COR-L47 (cell line): ENCODE measurements at places on chromosomes 13 and 19.

DNA sequence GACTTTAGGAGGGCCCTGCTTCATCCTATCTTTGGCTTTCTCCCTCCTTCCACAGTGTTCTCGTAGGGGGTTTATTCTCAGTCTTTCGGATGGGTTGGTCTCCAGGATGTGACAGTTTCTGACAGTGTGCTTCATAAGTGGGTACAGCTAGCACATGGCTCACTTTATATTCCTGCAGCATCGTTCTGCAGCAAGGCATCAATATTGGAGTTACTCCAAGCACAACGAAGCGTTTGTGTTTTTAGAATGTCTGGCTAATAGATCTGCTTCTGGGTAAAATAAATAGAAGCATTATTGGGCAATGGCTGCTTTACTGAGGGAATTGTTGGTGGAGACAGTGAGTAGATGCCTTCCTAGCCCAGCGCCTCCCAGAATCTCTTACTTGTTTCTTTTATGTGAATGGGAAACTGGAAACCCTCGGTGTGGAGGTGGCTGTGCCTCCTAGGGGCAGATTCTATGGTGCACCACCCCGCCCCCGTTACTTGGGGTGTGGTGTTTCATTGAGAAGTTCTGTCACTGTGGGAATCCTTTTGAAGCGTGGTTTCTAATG is 2.0 kb downstream of the FARP1 start:
- DNase-seq: peak; percentile 59

GRCh38 chr13:107421951-107422350 is 793.4 kb downstream of the LIG4 start:
- no peak for DNase-seq

DNA sequence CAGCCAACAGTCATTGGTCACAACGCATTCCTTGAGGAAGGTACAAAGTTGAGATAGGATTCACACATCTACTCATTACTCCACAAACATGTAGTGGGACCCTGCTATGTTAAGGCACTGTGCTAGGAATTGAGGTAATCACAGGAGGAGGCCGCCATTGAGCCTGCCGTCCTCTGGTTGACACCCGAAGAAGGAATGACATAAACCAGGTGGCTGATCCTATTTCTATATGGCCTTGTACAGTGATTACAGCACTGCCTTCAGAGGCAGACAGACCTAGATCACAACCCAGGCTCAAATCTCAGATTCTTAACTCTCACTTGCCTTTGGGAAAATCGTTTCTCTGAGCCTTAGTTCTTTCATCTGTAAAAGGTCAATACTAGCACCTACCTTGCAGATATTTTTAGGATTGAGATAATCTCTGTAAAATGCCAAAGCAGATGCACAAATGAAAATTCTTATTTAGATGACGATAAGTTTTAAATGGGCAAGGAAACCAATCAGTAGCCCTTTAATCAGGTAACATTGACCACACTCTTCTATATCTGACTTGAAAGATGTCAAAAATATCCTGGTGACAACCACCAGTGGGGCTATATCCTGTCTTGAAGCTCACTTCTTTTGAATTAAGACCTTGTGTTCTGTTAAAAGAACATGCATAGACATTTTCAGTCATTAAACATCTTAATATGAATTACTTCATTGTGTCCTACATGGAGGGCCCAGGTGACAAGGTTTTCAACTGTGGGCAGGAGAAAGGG is 251.6 kb downstream of the KCTD12 start:
- DNase-seq: no peak

- no peak for DNase-seq
Observed at GRCh38 chr13:110396913-110397381, 89.9 kb downstream of the COL4A2 start.

DNA sequence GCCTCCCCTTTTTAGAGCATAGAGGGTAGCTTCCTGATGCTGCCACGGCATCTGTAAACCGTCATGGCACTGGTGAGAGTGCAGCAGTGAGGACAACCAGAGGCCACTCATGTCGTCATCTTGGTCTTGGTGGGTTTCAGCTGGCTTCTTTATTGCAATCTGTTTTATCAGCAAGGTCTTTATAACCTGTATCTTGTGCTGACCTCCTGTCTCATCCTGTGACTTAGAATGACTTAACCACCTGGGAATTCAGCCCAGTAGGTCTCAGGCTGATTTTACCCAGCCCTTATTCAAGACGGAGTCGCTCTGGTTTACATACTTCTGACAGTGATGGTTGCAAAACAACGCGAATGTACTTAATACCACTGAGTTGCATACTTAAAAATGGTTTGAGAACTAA is 14.4 kb upstream of the FBN3 start:
- no peak for DNase-seq

DNA sequence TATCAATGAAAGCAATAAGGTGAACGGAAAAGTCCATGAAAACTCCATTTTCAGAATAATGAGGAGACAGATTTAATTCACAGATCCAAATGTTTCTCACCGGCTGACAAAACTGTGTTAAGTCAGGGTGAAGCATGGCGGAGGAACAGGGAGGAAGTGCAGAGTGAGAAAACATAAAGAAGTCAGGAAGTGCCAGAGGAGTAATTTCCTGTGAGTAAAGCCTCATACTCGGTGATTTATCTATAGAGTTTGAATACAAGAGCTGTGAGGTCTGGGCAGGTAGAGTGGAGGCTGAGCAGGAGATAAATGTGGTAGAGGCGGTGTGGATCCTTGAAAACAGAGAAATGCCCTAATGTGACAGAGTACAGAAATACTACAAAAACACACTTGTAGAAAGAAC is 11.4 kb downstream of the CARD8 start:
- no peak for DNase-seq

GRCh38 chr13:33479105-33479504 is 193.6 kb upstream of the STARD13 start:
- DNase-seq: no peak

DNA sequence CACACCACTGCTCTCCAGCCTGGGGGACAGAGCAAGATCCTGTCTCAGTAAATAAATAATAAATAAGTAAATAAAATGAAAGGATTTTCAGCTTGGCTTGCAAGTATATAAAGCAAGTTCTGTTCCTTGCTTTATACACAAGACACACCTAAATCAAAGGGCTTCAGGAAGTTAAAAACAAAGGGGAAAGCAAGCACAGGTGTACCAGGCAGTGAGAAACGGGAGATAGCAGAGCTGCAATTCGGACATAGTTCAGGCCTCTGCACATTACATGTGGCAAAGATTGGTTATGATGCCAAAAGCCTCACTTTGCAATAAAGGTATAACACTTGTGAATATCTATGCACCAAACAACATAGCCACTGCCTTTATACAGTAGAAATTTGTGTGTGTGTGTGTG is 47.5 kb downstream of the MYO9B start:
- DNase-seq: no peak

- no peak for DNase-seq
Observed at GRCh38 chr19:3769494-3769893, 2.5 kb downstream of the RAX2 start.

GRCh38 chr13:22773465-22773864 is 407.3 kb upstream of the SGCG start:
- DNase-seq: no peak

- DNase-seq: no peak
Observed at GRCh38 chr19:49362048-49362928, at the start of gene TEAD2. TEAD2 (minus strand) TSS chr19:49362416; CDS start chr19:49360075, 2,341 bp downstream.

- peak; percentile 84 for DNase-seq
Observed at GRCh38 chr13:103883164-103883563, 816.9 kb upstream of the SLC10A2 start.

GRCh38 chr13:69450245-69450644 is 657.4 kb upstream of the ATXN8OS start:
- no peak for DNase-seq

GRCh38 chr13:80979035-80979641 is 638.2 kb upstream of the SPRY2 start:
- peak; percentile 58 for DNase-seq

GRCh38 chr13:62908321-62908720 is 1492.7 kb upstream of the PCDH20 start:
- DNase-seq: no peak

- no peak for DNase-seq
Observed at GRCh38 chr13:25415241-25415640, 43.5 kb downstream of the ATP8A2 start.

GRCh38 chr13:70723732-70724131 is 615.5 kb upstream of the KLHL1 start:
- DNase-seq: peak; percentile 5

GRCh38 chr19:10797541-10798256 is 38.3 kb downstream of the TMED1 start:
- no peak for DNase-seq

GRCh38 chr13:109309625-109310363 is 476.6 kb downstream of the IRS2 start:
- DNase-seq: peak; percentile 88

- no peak for DNase-seq
Observed at GRCh38 chr19:16521715-16522289, 20.4 kb downstream of the CHERP start.

DNA sequence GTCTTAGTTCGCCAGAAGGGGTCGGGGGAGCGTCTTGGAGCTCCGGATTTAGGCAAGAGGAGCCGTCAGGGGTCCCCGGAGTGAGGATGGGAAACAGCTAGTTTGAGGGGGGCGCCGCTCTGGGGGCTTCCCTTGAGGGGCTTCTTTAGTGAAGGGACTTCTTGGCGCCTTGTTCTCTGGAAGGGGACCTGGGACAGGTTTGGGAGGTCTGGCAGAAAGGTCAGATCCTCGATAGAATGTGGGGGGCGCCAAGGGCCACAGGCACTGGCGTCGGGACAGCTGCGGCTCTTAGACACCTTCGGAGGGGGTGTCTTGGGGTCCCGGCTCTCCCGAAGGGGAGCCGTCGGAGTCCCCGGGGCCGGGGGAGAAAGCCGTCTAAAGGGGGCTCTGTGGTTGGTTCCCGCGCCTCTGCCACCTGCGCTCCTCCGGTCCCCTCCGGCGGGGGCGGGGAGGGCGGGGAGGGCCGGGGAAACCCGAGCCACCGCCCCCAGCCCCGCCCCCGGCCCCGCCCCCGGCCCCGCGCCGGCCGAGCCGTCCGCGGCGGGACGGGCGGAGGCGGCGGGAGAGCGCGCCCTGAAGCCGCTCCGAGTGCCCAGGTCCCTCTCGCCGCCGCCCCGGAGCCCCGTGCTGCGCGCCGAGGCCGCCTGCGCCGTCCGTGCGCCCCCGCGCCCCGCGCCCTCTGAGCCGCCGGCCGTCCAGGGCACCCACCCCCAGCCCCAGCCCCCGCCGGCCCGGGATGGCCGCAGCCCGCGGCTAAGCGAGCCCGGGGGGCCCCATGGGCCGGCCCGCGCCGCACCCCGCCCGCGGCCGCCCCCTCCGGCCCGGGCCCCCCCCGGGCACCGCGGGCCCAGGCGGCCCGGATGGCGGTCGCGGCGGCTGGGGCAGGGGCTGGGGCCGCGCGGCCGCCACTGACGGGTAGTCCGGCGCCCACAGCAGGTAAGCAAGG is at the start of gene NRTN:
Gene NRTN, plus strand, starts transcription at position 552 of the 946 bp plus-strand sequence. CDS start 19,099 bp downstream, outside the sequence.
- DNase-seq: no peak

DNA sequence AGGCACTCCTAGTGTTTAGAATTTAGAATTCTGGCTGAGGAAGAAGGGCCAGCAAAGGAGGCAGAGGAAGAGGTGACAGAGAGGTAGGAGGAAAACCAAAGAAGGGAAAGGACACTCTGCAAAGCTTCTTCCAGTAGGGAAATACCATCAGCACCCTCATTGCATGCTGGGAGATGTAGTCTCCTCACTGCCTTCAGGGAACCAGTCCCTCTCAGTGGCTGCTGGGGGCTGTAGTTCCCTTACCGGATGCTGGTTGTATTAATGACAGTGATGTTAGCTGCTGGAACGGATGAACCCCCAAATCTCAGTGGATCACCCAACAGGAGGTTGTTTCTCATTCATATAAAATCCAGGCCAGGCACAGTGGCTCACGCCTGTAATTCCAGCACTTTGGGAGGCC is 10.1 kb downstream of the GRIN2D start:
- DNase-seq: peak; percentile 31

GRCh38 chr13:29509999-29510589 is 85.4 kb downstream of the SLC7A1 start:
- DNase-seq: no peak

DNA sequence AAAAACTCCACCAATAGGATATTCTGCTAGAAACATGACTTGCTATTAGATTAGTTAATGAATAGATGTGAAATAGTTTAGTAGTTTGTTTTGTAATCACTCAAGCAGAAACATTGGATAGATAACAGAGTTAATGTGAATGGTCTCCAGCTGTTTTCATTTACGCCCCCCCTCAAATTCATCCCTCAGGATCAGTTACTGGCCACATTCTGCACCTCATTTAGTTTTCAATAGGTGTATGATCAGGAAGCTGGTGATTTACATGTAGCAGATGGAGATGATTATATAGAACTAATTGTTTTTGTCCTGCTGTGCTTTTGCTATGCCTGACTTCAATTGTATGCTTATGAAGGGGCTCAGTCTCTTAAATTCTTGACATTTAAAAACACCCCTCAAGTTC is 759.0 kb downstream of the SLITRK6 start:
- DNase-seq: peak; percentile 60
